ENCODE measurements at places on chromosomes 1 and 21.

- no peak for DNase-seq
Measured at GRCh38 chr1:100942304-100943046, 46.6 kb downstream of the SLC30A7 start.

DNA sequence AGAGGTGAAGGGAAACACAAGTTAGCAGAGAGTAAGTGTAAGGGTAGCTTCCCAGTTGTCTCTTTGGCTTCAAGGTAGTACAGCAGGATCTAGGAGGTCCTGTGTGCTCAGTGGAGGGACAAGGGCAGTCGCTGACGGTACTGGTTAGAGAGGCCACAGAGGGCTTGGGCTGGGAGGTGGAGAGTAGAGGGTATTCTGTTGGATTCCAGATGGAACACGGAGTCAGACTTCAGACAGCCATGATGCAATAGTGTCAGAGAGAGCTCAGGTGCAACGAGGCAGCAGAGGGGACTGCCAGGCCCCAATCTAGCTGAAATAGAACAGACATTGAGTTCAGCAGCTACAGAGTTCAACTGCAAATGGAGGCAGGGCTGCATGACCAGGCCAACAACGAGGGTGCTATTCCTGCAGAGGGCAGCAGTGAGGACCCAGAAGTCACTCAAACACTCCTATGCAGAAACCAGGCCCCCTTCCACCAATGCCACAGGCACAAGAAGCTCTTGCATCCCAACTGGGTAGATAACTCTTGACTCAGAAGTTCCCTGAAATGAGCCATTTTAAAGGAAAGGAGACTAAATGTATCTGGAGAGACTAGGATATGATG is 325.0 kb upstream of the ESRRG start:
- DNase-seq = no peak

DNA sequence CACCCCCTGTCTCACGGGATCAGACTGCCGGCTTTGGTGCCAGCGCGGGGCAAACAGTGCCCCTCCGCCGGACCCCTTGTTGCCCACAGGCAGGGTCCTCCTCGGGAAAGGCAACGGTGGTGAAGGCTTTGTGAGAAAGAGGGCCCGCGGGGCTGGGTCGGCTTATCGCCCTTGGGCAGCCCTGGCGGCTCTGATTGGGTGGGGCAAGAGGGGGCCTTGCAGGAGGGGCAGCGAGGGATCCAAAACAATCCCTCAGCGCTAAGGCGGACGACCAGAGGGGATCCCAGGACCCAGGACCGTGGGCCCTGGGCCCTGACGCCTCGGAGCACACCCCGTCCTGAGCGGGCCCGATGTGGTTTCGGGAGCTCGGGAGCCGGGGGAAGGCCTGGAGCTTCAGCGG is 3.9 kb upstream of the ZNF678 start:
- no peak for DNase-seq

DNA sequence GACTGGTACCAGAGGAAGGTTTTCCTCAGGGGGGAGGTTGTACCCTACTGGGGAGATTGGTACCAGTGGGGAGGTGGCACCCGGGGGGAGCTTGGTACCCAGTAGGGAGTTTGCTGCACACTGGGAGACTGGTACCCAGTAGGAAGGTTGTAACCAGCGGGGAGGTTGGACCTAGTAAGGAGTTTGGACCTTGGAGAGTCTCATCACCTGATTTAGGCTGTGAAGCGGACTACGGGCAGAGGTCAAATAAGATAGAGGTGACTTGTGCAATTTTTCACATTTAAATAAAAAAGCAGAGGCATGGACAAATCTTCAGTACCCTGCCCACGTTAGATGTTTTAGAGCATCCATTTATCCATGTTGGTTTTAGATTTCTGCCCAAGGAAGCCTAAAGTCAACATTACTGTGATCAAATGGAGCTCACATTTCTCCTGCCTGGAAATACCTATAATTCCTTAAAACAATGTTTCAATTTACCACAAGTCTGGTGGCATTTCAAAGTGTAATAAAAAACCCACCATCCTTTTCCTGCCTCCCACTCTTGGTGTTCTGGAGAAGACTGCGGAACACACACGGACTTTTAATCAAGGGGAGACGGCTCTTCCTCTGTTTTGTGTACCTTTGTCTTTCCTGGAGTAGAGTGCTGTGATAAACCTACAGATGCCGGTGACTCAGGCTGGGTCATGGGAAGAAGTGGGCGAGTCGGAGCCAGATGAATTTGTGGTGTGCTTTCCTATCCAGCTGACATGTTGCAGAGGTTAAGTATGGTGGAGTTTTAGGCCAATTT is 36.2 kb upstream of the MRPS6 start:
- no peak for DNase-seq

- no peak for DNase-seq
Measured at GRCh38 chr1:213070406-213070805, 19.4 kb downstream of the RPS6KC1 start.

- no peak for DNase-seq
Measured at GRCh38 chr21:32599091-32599490, 13.1 kb downstream of the CFAP298 start.

GRCh38 chr1:25651824-25652741 is 35.5 kb downstream of the MAN1C1 start:
- no peak for DNase-seq

GRCh38 chr1:13813398-13814012 is 113.5 kb downstream of the PRDM2 start:
- no peak for DNase-seq

- DNase-seq = no peak
Measured at GRCh38 chr21:43345746-43346409, 81.1 kb downstream of the SIK1 start.

- DNase-seq = no peak
Measured at GRCh38 chr1:117529683-117530082, 76.2 kb upstream of the TENT5C start.

DNA sequence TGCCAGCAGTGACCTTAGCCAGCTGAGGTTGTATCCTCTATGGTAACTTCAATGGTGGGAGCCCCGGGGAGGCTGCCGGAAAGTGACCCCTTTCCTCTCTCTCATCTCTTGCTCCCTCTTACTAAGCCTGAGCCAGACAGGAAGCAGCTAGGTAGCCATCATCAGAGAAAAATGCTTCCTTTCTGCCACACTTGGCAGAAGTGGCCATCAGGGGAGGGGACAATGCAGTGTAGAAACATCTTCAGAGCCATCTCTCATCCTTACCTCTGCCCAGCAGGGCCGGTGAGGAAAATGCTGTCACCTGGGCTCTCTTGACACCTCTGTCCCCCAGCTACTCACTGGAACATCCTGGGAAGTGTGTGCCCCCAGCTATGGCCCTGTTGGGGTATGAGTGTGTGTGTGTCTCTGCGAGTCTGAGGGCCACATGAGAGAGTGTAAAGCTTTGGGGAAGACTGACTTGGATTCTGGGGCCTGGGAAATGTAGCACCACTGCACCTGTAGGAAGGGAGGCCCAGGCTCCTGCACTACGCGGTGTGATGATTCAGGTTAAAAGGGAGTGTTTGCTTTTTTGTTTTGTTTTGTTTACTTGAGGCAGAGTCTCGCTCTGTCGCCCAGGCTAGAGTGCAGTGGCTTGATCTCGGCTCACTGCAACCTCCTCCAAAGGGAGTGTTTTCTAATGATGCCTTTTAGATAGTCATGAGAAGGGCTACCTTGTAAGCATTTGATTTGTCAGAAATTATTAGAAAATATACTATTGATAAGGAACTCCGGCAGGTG is 48.7 kb upstream of the CNTN2 start:
- no peak for DNase-seq

DNA sequence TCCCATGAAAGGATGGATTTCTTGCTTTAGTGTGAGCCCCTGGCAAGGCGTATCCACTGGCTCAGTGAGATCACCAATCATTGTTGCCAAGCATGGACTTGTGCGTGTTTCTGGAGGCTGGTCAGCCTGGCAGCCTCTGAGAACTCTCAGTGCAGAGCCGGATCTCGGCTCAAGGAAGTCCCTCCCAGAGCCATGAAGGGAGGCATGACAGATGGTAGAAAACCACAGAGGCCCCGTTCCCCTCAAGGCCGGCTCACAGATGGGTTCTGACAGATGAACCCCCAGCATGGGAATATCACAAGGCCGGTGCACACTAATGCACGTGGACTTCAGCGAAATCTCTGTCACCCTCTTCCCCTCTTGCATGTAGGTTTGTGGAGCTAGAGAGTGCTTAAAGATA is 290.5 kb downstream of the AJAP1 start:
- DNase-seq = no peak

GRCh38 chr21:31233711-31234110 is 110.3 kb downstream of the TIAM1 start:
- no peak for DNase-seq

- no peak for DNase-seq
Measured at GRCh38 chr1:210571356-210572284, 242.9 kb downstream of the HHAT start.

GRCh38 chr21:35336534-35336933 is 287.4 kb upstream of the RUNX1 start:
- no peak for DNase-seq

DNA sequence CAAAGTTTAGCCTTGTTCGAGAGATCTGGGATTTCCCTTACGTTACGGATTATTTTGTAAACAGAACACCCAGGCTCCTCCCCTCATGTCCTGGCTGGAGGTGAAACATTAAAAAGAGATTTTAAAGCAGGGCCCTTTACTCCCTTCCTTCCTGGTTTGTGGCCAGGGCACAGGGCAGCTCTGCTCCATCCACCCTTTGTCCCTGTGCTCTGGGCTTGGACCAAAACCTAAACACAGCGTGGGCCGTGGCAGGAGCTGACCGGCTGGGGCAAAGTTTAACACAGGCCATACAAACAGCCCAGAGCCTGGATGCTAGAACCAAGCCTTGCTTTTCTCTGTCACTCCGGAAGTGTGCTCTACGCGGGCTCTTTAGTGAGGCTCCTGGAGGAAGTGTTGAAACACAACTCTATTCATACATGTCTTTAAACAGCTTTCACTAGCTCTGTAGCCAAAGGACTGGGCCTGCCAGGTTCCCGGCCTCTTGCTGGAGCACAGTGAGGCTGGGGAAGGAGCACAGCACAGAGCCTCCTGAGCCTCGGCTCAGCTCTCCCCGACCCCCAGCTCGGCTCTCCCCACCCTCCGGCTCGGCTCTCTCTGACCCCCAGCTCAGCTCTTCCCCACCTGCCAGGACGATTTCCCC is 84.7 kb downstream of the PDE9A start:
- no peak for DNase-seq

- no peak for DNase-seq
Measured at GRCh38 chr21:41304068-41304720, 12.4 kb upstream of the FAM3B start.

DNA sequence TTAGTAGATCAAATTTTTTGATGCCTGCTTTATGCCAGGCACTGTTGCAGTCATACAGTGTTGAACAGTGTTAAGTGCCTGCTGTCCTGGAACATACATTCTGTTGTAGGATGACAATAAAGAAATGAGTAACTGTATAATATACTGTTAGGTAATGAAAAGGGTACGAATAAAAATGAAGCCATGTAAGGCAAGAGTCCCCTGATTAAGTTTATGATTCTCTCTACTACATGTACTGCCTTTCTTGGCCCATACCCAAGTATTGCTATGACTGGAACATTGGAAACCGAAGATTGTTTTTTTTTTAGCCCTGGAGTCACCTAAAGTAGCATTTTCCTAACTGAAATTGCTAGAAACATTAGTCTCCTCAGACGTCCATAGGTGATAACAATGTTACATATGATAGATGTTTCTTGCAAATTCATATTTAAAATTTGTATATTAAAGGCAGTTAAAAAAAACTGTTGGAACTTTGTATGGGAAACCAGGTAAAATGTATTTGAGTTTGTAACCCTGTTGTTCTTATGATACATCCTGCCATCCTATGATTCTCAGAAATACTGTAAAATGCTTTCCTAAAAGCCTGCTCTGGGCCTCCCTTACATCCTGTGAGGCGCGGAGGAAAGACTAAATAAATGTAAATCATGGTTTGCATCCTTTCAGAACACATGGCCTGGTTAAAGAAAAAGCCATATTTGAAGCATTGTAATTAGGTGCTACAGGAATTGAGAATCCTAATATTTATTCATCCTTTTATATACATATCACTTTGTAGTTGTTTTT is 5.8 kb downstream of the ATP5PB start:
- DNase-seq = no peak

GRCh38 chr1:8090241-8090702 is 64.2 kb upstream of the ERRFI1 start:
- no peak for DNase-seq

GRCh38 chr21:32578107-32578691 is 7.1 kb downstream of the TCP10L start:
- no peak for DNase-seq

- DNase-seq = no peak
Measured at GRCh38 chr21:41170442-41170841, 2.5 kb downstream of the BACE2 start.

DNA sequence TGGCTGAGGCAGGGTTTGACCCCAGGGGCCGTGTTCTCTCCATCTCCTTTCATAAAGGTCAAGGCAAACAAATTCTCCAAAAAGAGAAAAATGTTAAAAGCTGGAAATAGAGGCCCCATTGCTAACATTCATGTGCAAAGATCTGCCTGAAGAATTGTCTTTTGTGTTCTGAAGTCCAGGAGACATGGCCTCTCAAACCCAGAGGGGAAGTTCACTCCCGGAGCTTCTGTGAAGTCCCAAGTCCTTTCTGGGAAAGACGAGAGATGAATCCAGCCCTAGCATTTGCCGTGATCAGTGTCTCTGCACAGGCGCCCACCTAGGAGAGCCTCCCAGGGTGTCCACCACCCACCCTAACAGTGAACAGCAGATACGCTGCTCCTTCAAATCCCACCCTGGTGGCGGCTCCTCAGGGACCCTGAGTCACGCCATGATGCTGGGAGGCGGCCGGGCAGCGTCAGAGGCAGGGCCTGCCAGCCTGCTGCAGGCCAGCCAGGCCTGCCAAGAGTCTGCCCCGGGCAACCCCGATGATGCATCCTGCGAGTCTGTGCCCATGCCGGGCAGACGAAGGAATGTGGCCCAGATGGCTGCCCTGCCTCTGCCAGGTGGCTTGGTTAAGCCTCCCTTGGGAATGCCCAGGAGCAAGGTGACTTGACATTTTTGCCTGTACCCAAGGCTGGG is 5.2 kb upstream of the C2CD2 start:
- no peak for DNase-seq
